Ammon's horn (tissue), 1 donor: ENCODE measurements at places on chromosomes 4 and X.

DNA sequence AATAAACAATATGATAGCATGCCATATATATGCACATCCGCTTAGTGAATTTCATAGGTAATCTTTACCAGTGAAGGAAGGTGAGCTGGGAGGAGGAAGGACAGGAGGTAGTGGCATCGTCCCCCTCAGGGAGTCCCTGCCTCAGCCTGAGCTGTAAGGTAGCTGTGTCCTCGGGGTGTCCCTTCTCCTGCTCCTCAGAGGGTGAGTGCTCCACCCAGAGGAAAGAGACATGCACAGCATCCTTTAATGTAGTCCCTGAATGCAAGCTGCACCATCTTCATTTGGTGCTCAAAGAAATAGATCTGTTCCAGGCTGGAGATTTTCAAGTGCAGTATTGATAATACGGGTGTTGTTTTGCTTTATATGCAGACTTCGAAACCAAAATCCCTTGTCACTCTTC lies 330.4 kb upstream of the SFRP2 start:
- no peak for DNase-seq

DNA sequence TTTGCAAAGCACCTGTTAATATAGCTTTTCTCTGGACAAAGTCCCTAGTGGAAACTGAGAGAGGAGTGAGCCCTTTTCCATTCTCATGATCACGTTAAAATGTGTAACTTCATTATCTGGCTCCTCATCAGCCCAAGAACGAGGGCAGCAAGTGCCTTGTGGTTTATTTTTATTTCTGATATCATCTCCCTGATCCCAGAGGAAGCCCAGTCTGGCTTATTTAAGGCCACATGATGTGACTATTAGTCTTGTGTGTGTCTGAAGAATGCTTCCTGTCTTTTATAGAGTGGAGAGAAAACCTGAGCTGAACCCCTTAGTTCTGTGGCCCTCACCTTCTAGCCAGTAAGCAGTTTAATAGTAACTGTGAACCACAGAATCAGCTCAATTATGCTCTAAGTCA lies 67.2 kb downstream of the LHFPL1 start:
- no peak for DNase-seq

DNA sequence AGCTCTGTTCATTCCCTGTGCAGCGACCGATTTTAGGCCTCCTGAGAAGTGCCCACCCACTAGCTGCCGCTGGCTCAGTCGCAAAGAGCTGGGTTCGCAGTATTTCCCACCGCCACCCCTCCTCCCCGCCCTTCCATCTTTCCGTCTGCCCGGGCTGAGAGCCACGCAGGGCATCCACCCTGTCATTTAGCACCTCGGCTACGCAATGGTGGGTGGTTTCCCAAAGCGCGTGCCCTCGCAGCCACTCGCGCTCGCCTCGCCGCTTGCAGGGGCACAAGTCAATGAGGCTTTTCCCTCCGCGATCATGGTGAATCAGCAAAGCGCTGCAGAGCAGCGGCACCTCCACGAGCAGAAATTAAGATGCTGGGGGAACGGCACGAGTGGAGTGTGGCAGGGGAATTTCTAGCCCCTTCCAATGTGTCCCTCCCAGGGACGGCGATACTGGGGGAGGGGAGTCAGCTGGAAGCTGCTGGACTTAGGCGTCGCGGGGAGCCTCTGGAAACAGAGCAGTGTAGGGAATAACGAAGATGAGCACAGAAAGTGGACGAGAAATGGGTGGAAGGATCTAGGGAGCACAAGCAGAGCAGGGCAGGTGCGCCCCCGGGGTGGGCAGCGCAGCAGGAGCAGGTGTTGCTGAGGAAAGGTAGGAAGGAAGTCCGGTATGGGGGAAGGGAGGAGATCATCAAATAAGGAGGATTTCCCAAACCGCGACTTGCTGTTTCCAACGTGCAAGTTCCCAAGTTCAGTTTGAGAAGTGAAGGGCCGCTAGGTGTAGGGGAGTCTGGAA lies 2.4 kb upstream of the PTCHD1 start:
- DNase-seq: peak; percentile 16

DNA sequence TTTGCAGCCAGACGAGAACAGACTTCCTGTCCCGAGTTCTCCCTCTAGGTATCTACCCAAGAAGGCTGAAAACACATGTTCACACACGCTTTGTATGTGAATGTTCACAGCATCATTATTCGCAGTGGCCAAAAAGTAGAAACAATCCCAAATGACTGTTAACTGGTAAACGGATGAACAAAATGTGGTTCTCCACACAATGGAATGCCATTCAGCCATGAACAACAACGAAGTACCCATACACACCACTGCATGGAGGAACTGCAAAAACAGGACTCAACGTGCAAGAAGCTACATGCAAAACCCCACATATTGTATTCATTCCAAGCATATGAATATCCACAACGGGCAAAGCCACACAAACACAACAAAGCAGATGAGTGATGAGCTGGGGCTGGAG lies 45.0 kb downstream of the PDHA1 start:
- DNase-seq: no peak

GRCh38 chr4:2647403-2648158 lies 108.6 kb downstream of the TNIP2 start:
- DNase-seq: no peak

GRCh38 chrX:148385471-148385870 lies 114.9 kb upstream of the AFF2 start:
- DNase-seq: no peak

- DNase-seq: no peak
These were observed 18.7 kb downstream of the TMEM150C start for GRCh38 chr4:82543131-82543530.

GRCh38 chrX:49947781-49948180 lies 25.4 kb downstream of the CLCN5 start:
- peak; percentile 16 for DNase-seq

GRCh38 chrX:115897956-115898355 lies 272.6 kb upstream of the AGTR2 start:
- no peak for DNase-seq

DNA sequence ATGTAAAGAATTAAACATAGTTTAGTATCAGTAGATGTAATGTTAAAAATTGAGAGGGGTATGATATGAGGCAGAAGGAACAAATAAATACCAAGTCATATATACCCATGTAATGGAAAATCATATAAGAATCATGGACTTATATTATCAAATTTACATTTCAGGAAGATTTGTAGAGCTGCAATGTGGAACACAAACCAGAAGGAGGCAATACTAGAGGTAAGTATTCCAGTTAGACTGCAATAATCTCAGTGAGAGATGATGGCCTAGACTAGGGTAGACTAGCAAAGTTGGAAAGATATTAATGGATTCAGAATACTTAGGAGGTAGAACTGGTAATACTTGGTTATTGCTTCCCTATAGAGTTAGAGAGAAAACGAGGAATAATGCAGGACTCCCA lies 603.0 kb upstream of the KLHL4 start:
- DNase-seq: no peak

DNA sequence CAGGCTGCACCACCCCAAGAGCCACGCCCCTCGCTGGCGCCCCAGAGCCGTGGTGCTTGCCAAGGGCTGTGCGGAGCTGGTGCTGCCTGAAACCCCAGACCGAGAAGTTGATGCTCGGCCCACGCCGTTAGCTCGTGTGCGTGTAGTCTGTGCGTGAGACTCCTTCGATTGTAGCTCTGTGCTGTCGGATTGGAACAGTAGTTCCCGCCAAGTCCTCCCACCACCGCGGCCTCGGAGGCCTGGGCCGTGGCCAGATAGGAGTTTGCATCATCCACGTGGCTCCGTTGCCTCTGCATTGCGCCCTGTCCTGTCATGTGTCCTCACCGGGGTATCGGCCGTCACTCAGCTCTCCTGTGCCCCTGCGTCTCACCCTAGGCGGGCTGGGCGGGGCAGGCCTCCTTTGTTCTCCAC lies 24.2 kb downstream of the TNIP2 start:
- DNase-seq: peak; percentile 27

DNA sequence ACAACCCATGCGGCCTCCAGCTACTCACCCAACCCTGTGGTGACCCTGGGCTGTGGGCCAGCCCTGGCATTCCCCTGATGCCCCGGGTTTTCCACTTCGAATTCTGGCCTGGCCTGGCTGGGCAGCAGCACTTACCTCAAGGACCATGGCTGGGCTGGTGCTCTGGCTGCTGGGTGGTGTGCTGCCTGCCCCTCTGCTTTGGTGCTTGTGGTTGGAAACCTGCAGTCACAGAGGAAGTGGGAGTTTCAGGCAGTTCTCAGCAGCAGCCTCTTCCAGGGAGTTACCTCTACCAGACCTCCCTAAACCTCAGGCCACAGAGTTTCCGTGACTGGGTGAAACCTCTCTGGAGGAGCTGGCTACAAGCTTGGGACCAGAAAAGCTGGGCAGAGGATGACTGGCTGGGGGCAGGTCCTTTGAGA lies at the start of gene CXCR3:
TSS of gene CXCR3 (minus strand) at position 209 of the 419 bp plus-strand sequence. CDS start at position 147, 62 bp downstream.
- no peak for DNase-seq

DNA sequence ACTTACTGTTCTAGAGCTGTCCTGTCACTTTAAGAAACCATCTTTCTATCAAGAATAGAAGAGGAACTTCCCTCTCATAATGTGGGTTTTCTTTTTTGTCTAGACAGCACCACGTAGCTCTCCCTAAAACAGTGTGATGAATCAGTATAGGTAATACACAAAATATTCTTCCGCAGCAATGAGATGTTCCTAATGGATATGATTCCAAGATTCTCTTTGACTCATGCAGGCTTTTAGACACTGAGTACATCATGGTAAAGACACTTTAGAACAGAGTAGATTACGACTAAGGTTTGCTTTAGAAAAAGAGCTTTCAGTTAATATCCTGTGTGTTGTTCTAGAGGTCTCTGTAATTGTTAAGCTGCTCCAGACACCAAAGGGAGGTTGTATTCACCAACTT lies 69.8 kb downstream of the PTTG2 start:
- DNase-seq: no peak

DNA sequence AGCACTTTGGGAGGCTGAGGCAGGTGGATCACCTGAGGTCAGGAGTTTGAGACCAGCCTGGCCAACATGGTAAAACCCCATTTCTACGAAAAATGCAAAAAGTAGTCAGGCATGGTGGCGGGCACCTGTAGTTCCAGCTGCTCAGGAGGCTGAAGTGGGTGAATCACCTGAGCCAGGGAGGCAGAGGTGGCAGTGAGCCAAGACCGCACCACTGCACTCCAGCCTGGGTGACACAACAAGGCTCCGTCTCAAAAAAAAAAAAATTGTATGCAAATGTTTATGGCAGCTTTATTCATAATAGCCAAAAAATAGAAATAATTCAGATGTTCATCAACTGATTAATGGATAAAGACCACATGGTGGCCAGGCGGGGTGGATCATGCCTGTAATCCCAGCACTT lies 9.8 kb upstream of the NOCT start:
- no peak for DNase-seq

DNA sequence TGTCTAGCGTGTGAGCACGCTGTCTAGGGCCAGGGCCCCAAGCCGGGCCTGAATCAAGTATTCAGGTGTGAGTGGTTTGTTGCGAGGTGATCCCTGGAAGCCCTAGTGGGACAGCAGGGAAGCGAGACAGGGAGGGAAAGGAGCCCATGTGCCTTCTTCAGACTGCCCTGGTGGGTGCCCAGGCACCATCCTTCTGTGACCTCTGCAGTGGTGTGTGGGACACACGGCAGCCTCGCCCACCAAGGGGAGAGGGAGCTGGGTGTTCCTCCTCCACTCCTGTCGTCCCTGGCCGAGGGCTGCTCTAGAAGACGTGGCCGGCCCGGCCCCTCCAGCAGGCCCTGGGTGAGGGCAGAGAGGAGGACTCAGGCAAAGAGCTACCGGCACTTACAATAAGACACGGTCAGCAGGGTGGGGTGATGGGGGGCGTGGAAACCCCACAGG lies 47.4 kb downstream of the HTRA3 start:
- no peak for DNase-seq

- DNase-seq: no peak
These were observed 188.4 kb upstream of the MBNL3 start for GRCh38 chrX:132677233-132677716.

- peak; percentile 34 for DNase-seq
These were observed 42.8 kb downstream of the IL21 start for GRCh38 chr4:122577808-122578781.

- DNase-seq: no peak
These were observed 2.0 kb upstream of the CXorf66 start for GRCh38 chrX:139967300-139967699.

DNA sequence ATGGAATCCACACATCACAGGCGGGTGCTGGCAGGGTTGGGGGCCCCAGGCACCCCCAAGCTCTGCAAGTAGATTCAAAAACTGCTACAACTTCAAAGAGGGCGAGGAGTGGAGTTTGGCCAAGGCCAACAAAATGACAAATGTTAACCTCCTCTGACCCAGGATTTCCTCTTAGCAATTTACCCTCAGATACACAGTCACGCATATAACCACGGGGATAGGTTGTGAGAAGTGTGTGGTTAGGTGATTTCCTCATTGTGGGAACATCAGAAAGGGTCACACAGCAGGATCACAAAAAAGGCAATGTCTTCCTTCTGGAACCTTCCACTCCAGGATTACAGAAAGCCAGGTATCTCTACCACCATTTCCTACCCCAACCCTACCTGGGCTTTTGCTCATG lies 62.4 kb downstream of the C4orf50 start:
- DNase-seq: no peak

DNA sequence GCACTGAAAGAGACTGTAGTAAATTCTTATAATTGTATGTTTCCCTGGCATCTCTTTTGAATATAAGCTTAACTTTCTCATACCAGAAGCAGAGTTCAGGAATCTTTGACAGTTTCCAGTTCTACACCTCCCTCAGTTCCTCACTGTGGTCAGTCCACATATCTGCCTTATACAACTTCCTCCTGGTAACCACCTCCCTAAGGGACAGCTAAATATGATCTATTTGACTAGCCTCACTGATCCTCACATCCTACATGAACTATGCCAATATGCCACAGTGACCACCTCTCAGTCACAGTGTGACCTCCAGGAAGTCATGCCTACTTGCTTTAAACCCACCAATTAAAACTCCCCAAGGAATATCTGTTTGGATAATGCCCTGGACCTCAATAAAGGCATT lies 51.6 kb upstream of the HDAC8 start:
- no peak for DNase-seq

DNA sequence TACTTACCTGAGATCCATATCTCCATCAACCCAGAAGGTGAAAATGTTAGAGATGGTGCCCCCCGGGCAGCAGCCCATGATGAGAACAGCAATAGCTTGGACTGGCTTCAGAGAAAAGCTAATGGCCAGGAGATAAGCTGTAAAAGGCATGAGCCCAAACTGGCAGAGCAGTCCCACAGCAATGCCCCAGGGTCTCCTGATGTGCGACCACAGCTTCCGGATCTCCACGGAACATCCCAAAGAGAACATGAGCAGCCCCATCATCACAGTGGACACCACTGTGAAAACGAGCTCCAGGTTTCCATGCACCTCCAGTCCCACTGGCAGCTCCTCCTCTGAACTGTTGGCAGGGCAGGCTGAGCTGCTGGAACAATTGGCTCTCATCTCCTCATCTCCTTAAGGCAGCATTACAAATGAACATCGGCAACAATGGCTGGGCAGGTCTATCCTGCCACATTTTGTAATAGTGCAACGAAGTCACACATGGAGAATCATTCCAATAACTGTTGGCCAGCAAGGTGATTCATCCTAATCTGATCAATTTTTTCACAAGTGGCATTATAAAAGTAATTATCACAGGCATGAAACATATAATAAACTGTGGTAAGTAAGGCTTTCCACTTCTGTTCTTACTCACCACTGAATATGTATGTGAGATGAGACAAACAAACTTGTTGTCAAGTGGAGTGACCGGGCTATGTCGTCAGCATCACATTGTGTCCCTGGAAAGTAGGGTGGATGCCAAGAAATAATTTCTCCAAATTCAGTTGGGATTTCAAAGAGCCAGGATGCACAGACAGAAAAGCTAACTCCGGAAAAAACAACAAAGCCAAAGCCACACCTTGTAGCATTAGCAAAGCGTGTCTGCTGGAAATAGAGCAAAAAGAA lies at the start of gene SLC10A6:
TSS of gene SLC10A6 (minus strand) at position 653 of the 888 bp plus-strand sequence. CDS start at position 384, 269 bp downstream.
- DNase-seq: peak; percentile 20
